ENCODE measurements at places on chromosomes 11 and 22.

DNA sequence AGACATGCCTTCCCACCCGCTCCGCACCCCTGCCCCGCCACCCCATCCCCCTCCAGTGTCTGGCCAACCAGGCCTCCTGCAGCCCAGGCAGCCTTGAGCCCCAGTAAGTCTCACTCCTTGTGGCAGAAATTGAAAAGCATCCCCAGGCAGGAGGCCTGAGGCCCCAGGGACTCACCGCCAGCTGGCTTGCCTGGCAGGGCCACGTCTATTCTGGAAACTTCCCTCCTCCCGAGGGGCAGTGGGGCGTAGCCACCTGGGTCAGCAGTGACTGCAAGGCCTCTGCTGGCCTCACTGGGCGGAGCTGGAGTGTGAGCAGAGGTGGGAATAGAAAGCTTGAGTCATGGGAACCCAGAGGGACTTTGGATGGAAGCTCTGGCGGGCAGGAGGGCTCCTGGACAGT lies 26.3 kb downstream of the ANO1 start:
- DNase-seq = no peak

DNA sequence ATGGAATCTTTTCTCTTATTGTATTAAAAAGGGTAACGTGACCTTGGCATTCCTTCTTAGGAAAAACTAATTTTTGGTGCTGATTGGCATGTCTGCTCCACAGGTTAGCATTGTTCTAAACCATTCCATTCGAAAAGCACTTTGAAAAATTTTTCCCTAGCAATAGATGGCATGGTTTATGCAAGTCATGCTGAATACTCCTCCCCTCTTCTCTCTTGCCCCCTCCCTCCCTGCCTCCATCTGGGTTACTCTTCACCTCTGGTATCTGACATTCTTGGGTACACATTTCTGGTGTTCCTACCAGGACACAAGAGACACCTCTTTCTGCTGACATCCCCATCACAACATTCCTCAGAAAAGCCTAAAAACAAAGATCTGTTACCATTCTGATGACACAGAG lies 1.5 kb upstream of the SLC22A25 start:
- DNase-seq = no peak

GRCh38 chr11:21556926-21557325 lies 636.0 kb upstream of the ANO5 start:
- no peak for DNase-seq

DNA sequence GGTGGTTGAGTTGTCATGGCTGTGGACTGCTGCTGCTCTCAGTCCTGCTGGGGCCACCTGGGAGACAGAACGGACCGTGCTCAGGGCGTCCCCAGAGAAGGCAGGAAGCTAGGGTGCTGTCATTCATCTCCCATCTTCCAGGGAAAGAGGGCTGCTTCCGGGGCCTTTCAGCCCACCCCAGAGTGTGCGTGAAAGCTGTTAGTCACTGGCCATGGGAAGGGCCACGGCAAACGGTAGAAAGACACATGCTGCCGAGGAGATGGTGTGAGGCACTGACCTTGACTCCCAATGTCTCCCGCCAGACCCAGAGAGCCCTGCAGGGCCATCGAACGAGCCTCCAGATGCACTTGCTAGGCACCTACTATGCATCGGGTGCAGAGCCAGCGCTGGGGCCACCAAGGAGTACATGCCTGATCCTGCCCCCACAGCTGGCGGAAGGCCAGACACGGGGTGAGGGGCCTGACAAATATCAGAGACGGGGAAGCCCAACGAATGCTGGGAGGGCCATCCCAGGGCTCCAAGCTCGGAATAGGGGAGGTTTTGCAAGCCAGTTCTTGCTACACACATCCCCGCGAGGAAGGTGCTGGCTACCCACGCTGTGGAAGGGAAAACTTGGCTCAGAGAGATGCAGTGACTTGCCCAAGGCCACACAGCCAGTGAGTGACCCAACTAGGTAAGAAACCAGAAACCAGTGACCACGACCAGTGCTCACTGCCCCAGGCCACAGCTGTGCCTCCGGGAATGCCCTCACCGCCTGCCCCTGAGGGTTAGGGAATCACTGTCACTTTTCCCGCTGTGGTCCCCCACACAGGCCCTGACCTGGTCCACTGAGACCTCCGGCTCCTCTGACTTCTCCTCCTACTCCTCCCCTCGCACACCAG lies 10.1 kb downstream of the RAC2 start:
- DNase-seq = peak; percentile 36

DNA sequence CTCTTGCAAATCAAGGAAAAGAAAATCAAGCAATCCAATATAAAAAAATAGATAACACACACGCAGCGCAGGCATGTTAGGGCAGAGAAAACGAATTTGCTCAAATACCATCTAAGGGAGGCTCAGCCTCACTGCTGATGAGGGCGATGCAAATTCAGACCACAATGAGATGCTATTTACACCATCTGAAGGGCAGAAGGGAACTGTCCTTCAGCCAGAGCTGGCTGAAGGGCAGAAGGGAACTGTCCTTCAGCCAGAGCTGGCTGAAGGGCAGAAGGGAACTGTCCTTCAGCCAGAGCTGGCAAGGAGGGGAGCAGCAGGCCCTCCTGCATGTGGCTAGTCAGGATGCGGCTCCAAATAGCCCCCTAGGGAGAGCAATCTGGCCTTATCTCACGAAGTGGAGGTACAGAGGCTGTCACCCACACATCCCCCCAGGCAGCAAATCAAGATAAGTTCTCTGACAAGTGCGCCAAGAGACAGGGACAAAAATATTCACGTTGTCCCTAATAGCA lies 7.6 kb upstream of the SLC39A13 start:
- no peak for DNase-seq

DNA sequence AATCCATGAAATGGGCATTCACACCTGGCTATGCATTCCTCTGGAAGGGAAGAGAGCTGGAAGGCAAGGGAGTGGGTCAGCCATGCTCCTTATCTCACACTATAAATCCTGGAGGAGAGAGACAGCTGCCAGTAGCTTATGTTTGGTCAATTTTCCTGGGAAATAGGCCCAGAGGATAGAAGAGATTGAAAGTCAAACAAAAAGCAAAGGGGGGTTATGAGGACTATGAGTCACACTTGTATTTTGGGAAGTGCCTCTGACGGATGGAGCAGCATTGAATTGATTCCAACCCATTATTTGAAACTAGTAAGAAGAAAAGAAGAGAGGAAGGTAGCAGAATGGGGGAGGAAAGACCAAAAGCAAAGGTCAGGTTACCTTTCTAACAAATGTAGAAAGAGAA lies 25.0 kb downstream of the SNX19 start:
- DNase-seq = no peak

GRCh38 chr11:17388609-17389210 lies at the start of gene KCNJ11:
Gene KCNJ11, minus strand, starts transcription at chr11:17388659. Its CDS starts 568 bp downstream, at chr11:17388091.
- no peak for DNase-seq

- DNase-seq = peak; percentile 76
Observed at GRCh38 chr22:50305923-50306566, 1.4 kb downstream of the PLXNB2 start.

GRCh38 chr22:34845391-34845790 lies 220.6 kb upstream of the ISX start:
- no peak for DNase-seq

DNA sequence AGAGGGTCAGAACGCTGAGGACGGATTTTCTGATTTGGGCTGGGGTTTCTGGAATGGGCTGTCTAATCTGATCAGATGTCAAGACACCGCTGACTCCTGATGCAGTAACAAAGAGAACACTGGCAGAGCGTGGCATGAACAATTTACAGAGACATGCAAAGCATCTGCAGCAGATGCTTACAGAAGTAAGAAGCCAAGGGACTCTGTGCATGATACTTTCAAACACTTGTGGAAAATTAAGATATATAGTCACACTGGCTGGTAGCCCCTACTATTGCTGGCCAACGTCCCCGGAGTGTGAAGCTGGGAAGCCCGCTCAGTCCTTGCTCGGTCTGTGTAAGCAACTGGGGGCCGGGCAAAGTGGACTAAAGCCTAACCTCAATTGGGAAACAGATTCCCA lies 903.7 kb downstream of the BRD1 start:
- no peak for DNase-seq

GRCh38 chr11:86514453-86514852 lies 139.8 kb downstream of the CCDC81 start:
- DNase-seq = no peak

DNA sequence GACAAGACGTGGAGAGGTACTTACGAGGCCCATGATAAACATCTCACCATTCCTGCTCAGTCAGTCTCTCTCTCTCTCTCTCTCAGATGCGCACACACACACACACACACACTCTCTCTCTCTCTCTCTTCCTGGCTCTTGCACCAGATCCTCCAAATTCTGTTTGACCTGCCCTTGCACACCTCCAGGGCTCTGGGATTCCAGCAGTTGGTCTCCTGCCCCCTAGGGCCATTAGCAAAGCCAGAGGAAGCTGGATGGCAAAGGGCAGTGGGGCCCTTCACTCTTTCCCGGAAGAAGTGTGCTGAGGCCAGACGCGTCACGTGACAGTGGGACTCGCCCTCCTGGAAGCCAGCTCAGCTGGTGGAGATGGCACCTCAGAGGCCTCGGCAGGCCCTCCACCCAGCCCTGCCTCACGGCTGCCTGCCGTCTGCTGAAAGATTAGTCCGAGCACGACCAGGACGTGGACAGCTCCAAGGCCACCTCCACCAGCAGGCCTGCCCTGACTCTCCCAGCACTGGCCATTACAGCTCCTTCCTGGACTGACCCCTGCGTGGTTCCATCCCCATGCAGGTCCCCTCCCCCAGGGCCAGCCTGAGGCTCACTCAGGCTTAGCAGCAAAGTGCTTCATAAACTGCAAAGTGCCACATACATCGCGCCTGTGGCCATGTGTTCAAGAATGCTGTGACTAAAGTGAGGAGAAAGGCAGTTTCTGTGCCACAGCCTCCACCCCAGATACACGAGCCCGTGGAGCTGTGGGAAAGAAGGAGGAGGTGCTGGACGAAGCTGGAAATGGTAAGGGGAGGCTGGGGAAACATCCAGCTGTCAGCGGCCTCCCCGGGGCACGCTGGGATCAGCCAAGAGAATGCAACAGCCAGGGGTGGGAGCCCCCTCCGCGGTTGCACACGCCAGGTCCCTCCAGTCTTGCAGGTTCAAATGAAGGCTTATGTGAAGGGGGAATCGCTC lies 3.7 kb downstream of the PDGFB start:
- no peak for DNase-seq

GRCh38 chr11:133974836-133975487 lies 18.2 kb upstream of the IGSF9B start:
- DNase-seq = no peak

- DNase-seq = no peak
Observed at GRCh38 chr11:121670266-121670665, 217.5 kb upstream of the SORL1-AS1 start.

GRCh38 chr22:39661842-39662685 lies 91.5 kb downstream of the CACNA1I start:
- DNase-seq = no peak

DNA sequence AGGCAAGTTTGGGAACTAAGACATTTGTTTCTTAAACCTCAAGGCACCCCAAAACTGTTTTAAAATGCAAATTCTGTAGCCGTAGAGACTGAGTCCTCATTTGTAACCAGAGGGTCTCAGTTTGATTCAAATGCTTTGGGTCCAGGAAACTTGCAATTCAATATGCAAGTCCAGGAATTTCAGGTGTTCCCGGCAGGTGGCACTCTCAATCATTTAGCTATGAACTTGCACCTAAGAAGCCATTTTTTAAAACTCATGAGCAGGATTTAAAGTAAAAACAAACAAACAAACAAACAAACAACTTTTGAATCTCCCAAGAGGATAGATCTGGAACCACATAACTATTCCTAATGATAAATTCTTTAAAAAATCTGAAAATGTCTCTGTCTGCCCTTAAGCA lies 8.7 kb upstream of the ABTB2 start:
- DNase-seq = no peak

- DNase-seq = no peak
Observed at GRCh38 chr22:31695423-31695822, 33.4 kb upstream of the PISD start.

GRCh38 chr11:64642871-64643255 lies 51.8 kb downstream of the SLC22A12 start:
- no peak for DNase-seq

DNA sequence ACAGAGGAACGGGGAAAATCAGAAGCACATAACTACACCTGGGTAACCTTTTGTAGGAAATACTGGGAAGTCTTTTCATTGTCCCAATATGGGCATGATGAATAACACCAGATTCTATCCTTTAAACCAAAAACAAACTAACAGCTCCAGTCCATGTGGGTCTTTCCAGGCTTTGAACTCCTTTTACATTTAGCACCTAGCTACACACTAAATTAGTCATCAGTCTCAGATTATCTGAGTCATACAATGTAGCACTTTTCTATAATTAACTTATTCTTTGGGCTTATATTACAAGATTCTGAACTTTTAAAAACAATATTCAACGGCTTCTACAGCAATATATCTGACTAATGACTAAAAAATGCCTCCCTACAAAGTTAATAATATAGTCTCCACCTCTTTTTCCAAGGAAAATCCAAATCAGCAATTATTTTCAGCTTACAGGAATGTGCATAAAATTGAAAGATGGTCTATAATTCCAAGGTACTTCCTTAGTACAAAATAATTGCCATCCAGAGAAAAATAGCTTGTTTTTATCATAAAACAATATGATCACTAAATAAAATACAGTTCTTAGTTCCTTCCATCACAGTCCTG lies 26.3 kb downstream of the STK33 start:
- DNase-seq = no peak

DNA sequence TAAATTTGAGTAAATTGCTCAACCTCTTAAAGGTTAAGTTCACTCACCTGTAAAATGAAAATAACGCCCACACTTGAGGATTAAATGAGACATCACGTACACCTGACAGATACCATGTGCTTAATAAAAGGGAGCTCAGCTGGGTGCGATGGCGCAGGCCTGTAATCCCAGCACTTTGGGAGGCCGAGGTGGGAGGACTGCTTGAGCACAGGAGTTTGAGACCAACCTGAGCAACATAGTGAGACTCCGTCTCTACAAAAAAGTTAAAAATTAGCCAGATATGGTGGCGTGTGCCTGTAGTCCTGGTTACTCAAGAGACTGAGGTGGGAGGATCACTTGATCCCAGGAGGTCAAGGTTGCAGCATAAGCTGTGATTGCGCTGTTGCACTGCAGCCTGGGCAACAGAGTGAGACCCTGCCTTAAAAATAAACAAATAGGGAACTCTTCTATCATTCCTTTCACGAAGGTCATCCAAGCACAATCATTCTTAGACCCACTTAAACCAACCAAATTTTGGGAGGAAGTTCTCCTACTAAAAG lies 134.1 kb downstream of the BBOX1 start:
- DNase-seq = no peak

DNA sequence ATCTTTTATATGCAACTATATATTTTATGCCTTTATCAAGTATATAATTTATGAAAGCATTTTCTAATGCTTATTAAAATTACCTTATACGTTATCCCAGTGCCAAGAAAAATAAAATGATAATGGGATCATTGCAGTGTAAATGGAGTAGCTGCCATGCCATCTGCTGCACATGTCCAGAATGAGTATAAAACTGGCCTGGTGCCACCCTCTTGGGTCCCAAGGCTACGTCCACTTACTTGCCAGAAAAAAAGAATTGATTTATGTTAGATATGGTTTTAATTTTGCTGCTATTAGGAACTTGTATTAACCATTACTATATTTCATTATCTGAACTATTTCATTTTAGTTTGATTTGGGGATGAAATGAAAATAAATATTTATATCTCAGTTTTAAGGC lies 1127.1 kb upstream of the CNTN5 start:
- DNase-seq = no peak

- DNase-seq = no peak
Observed at GRCh38 chr22:50046481-50047245, 11.4 kb downstream of the TTLL8 start.
